ENCODE measurements at places on chromosomes 2 and 18. TPM values are rescaled to one million over a fixed set of nuclear protein-coding genes. Genes with fewer than 3 reads are reported as not detected.
A peak's percentile ranks its signal among the peaks of the same experiment; 100 is the strongest.

GRCh38 chr2:103402944-103403343, 641.1 kb downstream of the TMEM182 start:
- DNase-seq = no peak

- DNase-seq = no peak
Observed at GRCh38 chr2:31319406-31320175, 85.6 kb downstream of the EHD3 start.

GRCh38 chr2:96554293-96555145, 18.0 kb downstream of the ARID5A start:
- peak; percentile 39 for DNase-seq

- DNase-seq = no peak
Observed at GRCh38 chr2:240239325-240239724, 98.9 kb upstream of the OTOS start.

- no peak for DNase-seq
Observed at GRCh38 chr2:127071901-127072328, 35.0 kb downstream of the BIN1 start.

DNA sequence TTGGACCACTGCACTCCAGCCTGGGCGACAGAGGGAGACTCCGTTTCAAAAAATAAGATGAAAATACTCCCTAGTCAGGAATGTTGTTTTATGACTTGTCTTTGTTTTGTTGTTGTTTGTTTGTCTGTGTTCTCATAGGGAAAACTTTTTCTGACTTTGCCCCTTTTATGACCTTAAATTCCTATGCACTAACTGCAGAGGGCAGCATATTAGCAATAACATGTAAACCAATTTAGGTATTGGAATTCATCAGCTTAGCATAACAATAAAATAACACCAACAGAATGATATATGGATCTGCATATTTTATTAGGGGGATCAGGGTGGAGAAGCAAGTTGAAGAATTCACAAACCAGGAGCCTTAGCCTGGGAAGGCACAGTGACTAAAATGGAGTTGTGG, 631.5 kb downstream of the SUCLG1 start:
- no peak for DNase-seq

DNA sequence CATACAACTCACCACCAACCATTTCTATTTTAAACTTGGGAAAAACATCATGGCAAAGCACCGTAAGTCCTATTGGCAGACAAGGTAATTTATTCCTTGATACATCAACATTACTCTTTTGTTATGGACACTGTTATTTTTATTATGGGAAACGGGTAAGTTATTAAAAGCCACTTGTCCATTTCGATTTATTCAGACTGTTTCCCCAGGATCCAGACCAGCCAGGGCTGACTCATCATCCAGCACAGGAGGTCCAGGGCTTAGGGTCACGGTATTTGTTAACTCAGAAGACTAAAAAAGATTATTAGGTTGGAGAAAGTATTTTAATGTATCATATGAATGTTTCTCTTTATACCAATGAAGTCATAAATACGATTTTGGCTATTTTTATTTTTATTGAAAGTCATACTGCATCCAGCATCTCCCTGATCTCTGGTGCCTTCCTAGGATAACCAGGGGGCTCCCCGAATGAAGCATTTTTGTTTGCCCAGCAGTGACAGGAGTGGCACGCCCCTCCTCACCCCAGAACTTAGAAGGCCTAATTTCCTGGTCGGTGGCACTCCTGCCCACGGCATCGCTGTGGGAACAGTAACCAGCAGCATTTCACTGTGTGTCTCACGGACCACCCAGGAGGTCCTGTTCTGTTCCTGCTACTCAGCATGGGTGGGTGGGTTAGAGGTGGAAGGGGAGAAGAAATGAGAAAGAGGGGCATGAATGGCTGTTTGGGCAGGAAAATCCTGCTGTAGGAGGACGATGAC, 446.1 kb downstream of the EIPR1 start:
- no peak for DNase-seq

The UGT1A7 gene
- total RNA-seq = 39.2 TPM

The IL1RN gene
- total RNA-seq = 0.78 TPM

DNA sequence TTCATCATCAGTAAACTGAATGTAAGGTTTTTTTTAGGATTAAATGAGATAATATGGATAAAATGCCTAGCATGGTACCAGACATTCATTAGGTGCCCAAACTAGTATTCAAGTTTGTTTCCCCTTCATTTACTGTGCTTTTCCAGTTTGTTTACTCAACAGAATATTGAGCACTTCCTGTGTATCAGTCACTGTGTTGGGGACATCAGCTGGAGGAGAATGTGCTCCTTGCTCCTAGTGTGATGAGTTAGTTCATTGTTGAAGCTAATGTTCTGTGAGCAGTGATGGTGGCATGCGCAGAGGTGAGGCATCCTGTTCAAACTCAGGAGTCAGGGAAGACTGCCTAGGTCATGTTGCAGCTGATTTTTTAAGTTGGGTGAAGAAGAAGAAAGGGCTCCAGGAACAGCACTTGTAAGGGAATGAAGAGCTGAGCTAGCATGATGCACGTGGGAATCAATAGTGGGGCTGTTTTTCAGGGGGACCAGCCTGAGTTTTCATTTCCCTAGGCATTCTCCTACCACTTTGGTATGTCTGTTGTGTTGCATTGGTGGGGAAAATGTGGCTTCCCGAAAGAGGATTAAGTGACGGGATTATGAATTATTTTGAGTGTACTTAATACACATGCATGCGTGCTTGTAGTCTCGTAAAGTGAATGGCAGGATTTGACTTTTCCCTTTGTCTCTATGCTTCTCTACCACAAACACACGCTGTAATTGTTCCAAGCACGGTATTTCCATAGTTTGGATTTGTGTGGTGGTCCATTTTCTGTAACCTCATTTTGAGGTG, 23.7 kb downstream of the TTLL4 start:
- DNase-seq = no peak

GRCh38 chr18:74183130-74183529, 34.8 kb downstream of the TIMM21 start:
- no peak for DNase-seq
